ENCODE measurements at places on chromosomes 6 and 20. TPM values are rescaled to one million over a fixed set of nuclear protein-coding genes. Genes with fewer than 3 reads are reported as not detected.

The ULBP1 gene
- total RNA-seq = 5.1 TPM

The HFE gene
- 0.19 TPM for total RNA-seq

The PM20D2 gene
- total RNA-seq = 37.3 TPM

The ATG5 gene
- total RNA-seq = 26.7 TPM

The DDX43 gene
- not detected for total RNA-seq

The PRND gene
- total RNA-seq = not detected

The SRMS gene
- not detected for total RNA-seq

The RNF144B gene
- 36.4 TPM for total RNA-seq

The BPIFA1 gene
- total RNA-seq = not detected

The HLA-DMA gene
- total RNA-seq = 325 TPM

The RSPH9 gene
- not detected for total RNA-seq

Measured in Karpas-422 (cell line).